KBM-7 (cell line): ENCODE measurements at places on chromosomes 2 and 18.

DNA sequence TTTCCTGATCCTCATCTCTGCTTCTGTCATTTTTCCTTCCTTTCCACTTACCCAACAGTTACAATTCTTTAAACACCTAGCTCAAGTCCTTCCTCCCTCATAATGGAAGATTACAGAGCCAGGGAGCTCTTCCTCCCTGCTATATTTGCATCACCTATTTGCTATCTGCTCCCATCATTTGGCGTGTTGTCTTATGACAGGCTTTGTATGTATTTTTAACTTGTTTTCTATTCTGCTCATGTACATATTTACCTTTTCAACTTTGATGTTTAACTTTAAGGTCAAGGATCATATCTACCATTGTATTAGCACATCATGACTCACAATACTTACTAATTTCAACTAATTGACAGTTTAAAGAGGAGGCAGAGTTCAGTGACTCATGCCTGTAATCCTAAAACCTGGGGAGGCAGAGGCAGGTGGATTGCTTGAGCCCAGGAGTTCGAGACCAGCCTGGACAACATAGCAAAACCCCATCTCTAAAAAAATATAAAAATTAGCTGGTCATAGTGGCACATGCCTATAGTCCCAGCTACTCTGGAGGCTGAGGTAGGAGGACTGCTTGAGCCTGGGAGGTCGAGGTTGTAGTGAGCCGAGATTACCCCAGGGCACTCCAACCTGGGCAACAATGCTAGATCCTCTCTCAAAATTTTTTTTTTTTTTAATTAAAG, 308.0 kb upstream of the STON1 start:
- DNase-seq = no peak

GRCh38 chr2:85680707-85681371, 12.8 kb upstream of the SFTPB start:
- DNase-seq = no peak

DNA sequence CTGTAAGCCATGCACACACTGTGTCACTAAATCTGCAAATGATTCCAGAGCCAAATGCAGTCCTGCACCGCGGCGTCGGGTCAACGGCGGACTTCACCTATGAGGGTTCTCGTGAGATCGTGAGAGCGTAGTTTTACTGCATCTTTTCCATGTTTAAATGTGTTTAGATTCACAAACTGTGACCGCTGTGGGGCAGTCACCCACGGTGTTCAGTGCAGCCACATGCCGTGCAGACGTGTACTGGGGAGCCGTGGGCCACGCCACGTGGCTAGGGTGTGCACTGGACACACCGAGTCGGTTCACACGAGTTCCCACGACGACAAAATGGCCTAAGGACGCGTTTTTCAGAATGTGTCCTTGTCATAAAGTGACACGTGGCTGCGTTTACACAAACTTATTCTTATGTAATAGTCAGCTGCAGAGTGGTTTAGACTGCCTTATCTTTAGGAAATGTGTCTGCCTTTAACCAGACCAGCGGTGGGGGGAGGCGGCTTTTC, 34.1 kb downstream of the NFATC1 start:
- peak; percentile 10 for DNase-seq

DNA sequence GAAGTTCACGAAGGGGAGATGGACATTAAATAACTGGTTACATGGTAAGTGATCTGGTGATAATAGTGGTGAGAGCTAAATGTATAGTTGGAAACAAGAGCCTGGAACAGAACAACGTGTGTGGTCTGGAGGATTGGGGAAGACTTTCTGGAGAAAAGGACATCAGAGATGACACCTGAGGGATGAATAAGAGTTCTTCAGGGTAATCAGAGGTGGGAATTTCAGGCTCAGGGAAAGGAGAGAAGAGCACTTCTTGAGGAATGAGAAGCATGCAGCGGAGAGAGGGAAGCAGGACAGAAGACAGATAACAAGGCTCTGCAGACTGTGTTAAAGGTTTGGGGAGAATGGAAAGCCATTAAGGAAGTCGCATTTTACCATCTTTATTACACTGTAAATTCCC, 450.7 kb downstream of the TNS1 start:
- DNase-seq = no peak
